GM23338 (cell line): ENCODE measurements at places on chromosomes 2 and 18. TPM values are rescaled to one million over a fixed set of nuclear protein-coding genes. Genes with fewer than 3 reads are reported as not detected.

- peak; percentile 36 for DNase-seq
Measured at GRCh38 chr2:196927376-196928225, 1.1 kb upstream of the PGAP1 start.

- peak; percentile 37 for DNase-seq
Measured at GRCh38 chr18:23059541-23060465, 75.5 kb upstream of the CABLES1 start.

DNA sequence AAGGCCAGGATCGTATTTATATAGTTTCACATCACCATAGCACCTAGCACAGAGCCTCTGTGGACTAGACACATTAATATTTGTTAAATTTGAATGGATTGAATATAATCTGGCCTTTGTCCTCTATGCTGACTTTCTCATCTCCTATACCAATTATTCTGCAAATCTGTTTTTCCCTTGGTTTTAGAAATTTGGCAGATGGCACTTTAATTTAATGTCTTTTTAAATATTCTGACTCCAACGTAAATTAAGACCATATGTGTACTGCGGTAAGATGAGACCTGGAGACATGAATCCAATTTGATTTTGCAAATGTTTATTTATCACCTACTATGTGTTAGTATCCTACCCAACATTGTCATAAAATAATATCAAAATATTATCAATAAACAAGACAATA, 1281.9 kb upstream of the PIK3C3 start:
- DNase-seq: no peak

GRCh38 chr2:238325694-238326093, 5.4 kb downstream of the TRAF3IP1 start:
- DNase-seq: no peak

DNA sequence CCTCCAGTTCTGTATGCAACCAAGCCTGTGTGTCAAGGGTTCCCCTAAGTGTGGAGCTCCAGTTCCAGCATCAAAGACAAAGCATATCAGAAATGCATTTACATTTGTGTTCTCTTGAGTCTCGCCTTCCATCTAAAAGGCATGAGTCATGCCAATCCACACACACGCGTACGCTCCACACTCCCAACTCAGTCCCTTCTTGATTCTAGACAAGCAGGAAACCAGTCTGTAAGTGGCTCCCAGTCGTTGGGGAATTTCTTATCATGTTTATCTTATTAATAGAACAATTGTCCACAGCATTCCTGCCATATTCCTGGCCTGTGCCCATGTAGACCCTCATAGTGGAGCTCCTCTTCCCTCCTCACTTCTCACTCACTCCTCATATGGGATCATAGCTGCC, 86.4 kb upstream of the SLC35G4 start:
- DNase-seq: no peak

Gene SPEG
- 32.4 and 32.6 TPM in 2 replicates for total RNA-seq

GRCh38 chr2:20436716-20437470, 10.0 kb upstream of the RHOB start:
- DNase-seq: no peak
